ENCODE measurements at places on chromosomes 12 and 14.

- no peak for DNase-seq
Observed at GRCh38 chr12:108622421-108622820, 11.3 kb downstream of the SELPLG start.

DNA sequence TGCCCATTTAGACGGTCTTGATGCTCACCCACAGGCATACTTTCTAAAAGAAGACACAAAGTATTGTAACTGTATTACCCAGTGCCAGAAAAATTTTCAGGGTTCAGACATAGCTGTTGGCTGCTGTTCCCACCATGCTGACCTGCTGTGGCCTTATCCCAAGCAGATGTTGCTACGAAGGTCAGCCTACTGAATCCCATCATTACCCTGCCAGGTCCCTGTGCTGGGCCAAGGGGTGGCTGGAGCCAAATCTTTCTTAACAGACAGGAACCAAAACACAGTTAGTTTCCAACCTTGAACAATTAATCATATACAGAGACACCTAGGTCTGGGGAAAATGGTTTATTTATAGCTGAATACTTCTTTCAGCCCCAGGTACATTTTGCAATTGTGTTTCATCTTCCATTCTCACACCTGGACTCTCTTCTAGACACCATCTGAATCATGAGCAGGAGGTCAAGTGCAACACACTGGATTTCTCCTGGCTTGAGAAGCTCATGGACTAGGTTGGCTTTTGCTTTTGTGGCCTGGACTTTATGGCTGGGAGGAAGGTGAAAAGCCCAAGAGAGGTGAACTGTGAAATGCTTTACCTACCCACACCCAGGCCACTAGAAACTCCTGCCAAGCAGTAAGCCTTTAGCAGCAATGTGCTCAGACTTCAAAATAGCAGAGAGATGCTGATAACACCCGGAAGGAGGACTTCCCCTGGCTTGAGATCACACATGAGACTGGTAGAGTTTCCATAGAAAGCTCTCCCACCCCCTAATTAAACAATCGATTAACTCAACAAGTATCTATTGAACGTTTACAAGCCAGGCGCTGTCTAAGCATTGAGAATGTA lies 150.1 kb downstream of the SUDS3 start:
- no peak for DNase-seq

DNA sequence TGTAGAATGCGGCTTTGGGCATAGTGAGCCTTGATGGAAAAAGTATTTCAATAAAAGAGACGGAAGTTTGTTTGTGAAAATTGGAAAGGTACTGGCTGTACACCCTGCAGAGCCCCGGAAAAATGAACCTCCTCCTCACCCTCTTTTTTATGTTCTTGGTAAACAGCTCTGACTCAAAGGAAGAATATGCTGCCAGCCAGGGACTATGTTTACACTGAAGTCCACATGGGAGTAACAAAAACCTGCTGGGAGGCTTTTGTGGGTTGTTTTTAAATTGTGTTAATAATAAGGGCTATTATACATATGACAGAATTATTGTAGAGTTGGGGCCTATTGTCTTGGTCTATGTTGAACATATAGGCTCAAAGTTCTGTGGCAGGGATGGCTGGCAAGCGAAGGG lies 70.7 kb downstream of the TTC8 start:
- no peak for DNase-seq

GRCh38 chr14:64467101-64467500 lies 1.8 kb downstream of the AKAP5 start:
- DNase-seq = no peak

GRCh38 chr14:54487771-54488170 lies 1.0 kb downstream of the GMFB start:
- no peak for DNase-seq

- no peak for DNase-seq
Observed at GRCh38 chr12:131634037-131634436, 76.9 kb upstream of the SFSWAP start.

- DNase-seq = no peak
Observed at GRCh38 chr12:97597031-97597751, 134.6 kb downstream of the RMST start.

DNA sequence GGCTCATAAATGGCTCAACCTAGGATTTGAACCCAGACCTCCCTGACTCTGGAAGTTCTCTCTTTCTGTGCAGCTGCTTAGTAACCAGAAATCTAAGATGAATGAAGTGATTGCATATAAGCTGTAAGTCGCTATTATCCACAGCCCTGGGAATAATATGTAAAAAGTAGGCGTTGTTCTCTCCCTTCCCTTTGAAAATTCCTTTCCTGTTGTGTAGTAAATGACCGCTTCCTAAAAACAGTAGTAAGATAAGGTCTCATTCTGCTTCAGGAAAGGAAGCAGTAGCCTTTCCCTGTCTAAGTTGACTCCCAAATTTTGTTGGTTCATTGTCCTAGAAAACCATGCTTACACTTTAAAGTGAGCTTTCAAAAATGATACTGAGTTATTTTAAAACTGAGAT lies 418.3 kb downstream of the EGLN3 start:
- DNase-seq = no peak

- no peak for DNase-seq
Observed at GRCh38 chr14:56555921-56556570, 23.6 kb upstream of the TMEM260 start.

- DNase-seq = no peak
Observed at GRCh38 chr12:47419497-47419896, 286.3 kb downstream of the RPAP3 start.

GRCh38 chr12:127742231-127742630 lies 524.7 kb upstream of the TMEM132C start:
- no peak for DNase-seq

- no peak for DNase-seq
Observed at GRCh38 chr12:91215940-91216454, 33.4 kb upstream of the DCN start.

- no peak for DNase-seq
Observed at GRCh38 chr14:70567791-70568190, 32.7 kb downstream of the MED6 start.
